ENCODE measurements at places on chromosomes 1 and 21.

DNA sequence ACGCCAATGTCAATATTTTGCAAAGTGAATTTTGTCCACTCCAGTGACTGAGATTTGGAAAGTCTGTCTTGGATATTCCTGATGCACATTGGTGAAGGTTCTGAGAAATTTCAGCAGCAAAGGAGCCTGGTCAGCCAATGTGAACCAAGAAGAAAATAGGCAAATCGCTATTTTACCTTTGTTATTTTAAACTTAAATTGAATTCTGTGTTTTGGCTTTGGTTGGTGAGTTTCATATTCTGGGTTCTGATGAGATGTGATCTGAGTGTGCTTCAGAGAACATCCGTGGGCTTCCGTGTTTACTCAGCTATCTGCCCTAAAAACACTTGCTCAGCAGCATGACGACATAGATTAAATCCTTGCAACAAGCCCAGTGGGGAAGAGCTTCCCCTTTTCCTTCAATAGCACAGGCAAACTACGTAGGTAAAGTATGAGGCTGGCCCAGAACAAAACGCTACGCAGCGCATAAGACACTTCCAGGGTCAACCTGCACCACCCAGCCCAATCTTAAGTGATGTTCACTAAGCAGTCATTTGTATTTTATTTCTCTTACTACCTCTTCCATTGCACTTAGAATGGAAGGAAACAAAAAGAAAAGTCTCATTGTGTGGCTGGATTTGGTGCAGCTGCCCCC, 176.4 kb upstream of the KAZN start:
- no peak for DNase-seq

DNA sequence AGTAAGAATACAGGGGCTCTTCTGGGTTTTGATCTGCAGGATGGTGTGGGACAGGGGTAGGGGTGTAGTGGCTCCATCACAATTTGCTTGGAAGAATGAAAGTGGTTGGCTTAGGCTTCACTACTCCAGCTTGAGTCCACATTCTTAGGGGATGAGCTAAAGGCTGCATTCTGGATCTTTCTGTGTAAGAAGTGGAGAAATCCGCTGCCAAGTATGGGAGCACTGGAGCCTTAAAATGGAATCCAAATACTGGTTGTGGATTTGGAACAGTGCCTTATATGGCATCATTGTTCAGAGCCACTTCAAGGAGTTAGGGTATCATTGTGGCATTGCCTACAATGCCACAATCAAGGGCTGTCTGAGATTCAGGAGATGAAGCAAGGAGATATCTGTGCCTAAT, 187.1 kb downstream of the LMO4 start:
- DNase-seq, result no peak

DNA sequence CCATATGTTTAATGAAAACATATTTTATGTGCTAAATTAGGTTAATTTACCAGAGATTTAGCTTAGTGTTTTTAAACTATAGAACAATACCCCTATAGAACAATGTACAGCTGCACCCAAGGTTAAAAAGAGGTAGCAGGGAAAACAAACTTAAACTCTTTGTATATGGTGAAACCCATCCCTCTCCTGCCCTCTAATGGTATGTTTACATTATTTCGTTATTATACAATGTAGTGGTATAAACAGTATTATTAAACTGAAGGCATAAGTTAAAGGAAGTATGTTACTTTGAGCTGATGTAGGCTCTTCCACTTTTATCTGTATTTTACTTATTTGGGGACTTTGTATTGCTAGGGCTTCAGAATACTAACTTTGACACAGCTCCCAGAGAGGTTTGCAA, 16.7 kb upstream of the ZYG11A start:
- DNase-seq, result no peak

- DNase-seq, result no peak
Measured at GRCh38 chr21:35256468-35256988, 207.4 kb upstream of the RUNX1 start.

DNA sequence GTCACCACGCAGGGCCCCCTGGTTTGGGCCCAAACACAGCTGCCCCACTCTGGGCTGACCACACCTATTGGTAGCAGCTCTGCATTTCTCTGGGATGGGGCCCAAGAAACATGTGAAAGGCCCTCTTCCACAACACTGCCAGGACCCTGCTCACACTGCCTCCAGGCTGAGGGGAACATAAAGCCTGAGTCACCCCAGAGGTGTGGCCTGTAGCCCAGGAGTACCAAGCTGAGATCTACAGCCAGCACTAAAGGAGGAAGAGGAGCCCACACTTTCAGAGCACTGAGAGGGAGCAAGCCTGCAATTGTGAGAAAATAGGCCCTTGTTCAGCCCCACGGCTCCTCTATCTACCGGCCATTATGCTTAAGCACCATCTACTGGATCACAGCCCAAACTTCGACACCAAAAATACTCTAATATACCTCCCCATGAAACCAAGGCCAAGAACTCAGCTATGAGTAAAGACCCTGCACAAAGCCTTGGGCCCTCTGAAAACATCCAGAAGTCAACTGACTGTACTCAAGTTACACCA, 14.4 kb upstream of the OR2T10 start:
- no peak for DNase-seq

DNA sequence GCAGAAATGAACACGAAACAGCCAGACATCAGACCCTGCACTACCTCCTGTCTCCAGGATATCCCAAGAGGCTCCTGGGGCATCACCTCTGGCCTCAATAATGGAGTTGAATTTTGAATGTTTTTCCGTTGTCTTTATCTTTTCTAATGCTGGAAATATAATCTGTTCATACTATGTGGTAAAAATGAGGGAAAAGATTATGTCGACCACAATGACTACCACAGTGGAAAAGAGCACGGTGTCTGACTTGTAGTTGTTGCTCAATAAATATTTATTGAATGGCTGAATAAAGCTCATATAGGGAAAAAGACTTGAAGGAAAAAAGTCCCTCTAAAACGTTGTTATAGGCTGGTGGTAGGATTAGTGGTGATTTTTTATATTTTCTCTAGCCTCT, 44.6 kb upstream of the ROR1 start:
- DNase-seq, result no peak

DNA sequence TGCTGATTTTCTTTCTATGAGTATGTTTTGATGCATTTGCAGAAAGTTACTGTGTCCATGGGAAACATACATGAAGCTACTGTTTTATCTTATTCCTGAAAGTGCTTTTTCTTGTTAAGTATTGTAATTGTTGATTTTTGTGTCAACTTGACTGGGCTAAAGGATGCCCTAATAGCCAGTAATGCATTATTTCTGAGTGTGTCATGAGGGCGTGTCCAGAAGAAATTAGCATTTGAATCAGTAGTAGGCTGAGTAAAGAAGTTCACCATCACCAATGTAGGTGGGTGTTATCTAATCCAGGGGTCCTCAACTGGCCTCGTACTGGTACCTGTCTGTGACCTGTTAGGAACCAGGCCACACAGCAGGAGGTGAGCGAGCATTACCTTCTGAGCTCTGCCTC, 760.2 kb downstream of the PLA2G4A start:
- DNase-seq, result no peak

DNA sequence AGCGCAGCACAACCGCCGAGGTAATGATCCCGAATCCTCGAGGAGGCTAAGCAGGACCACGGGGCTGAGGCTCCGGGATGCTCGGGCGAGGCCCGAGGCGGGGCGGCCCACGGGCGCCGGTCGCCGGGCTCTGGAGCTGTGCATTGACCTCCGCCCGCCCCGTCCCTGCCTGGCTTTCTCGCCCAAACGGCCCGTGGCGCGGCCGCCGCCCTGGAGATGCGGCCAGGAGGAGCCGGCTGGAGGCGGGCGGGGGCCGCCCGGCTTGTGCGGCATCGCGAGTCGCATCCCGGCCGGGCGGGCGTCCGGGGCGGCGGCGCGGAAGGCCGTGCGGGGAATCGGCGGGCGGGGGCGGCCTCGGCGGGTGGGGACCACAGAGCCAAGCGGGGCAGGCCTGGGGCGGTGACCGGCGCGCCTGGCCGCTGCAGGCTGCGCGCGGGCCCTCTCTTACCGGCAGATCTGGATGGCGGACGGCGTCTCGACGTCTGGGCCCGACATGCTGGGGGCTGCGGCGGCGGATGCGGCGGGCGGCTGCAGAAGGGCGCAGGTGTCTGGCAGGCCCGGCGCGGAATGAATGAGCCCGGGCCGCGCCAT, 663 bp downstream of the ACOT7 start:
- DNase-seq, result no peak

GRCh38 chr1:197469620-197470210, 201.7 kb downstream of the CRB1 start:
- no peak for DNase-seq

DNA sequence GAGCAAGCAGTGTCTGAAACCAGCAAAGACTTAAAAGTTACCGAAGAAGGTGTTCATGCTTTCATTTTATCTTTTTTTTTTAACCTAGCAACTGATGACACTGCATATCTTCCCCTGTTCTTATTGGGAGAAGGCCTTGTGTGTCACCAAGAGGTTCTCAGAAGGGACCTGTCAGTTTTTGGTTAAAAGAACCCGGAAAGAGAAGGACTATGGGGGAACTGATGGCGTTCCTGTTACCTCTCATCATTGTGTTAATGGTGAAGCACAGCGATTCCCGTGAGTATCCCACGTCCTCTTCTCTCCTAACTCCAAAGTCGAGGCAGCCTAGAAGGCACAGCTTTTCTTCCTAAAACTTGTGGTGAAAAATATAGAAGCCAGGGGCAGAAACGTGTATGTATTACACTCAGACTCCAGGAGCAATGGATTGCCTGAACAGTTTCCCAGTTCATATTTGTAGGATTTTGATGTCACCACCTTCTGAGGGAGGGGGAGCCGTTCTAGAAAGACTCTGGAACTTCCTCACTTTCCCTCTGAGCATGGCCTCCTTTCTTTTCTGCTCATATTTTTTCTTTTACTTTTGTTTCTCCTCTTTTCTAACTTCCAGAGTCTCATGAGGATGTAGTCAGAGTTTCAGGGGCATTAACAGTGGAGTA, at the start of gene MR1:
MR1 (plus strand) TSS at position 185 of the 653 bp plus-strand sequence; CDS start at position 210, 25 bp downstream.
- no peak for DNase-seq

DNA sequence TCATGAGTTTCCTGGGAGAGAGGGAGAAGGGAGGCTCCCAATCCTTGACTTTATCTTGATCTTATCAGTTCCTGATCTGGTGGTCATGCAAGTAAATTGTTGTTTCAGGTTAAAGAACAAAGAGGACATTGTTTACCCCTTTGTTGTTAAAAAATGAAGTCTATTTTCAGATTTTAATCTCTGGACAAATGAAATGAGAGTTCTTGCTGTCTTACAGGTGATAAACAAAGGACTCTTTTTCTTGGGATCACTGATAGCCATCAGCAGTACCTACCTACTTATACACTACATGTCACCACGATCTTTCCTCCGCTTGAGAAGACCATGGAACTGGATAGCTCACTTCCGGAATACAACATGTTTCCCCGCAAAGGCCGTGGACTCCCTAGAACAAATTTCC, 48.4 kb downstream of the CHML start:
- DNase-seq, result no peak

DNA sequence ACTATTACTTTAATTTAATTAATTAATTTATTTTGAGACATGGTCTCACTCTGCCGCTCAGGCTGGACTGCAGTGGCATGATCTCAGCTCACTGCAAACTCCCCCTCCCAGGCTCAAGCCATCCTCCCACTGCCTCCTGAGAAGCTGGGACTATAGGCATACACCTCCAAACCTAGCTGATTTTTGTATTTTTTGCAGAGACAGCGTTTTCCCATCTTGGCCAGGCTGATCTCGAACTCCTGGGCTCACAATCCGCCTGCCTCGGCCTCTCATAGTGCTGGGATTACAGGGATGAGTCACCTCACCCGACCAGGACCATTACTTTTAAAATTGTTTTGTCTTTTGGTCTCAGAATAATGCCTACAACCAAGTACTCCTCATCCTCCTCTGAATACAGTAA, 15.6 kb downstream of the YY1AP1 start:
- DNase-seq, result no peak

DNA sequence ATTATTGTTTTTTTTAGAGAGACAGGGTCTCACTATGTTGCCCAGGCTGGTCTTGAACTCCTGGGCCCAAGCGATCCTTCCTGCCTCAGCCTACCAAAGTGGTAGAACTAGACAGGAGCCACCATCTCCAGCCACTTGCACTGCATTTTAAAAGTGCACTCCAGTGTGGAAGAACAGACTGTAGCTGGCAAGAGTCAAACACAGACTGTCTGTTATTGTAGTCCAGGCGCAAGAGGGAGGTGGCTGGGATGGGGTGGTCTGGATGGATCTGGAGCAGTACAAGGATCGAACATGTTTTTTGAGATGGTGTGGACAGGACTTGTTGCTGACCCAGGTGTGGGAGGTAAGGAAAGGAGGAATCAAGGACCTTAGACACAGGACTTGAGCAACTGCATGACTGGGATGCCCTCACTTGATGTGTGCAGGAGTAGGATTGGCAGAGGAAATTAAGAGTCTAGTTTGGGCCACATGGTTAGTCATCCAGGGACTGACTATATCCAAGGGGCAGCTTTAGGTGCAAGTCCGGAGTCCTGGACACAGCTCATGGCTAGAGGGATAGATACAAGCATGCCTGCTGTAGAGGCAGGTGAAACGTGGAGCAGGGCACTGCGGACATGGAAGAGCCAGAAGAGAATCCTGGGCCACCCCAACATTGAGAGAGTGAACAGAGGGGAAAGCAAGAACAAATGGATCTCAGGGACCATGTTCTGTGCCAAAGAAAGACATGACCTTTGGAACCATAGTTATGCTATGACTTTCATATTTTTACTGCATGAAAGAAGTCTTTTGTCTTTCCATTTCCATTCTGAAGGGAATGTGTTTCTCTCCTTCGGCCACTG, 42.0 kb downstream of the ELK4 start:
- DNase-seq, result no peak

All from stimulated activated effector memory CD8-positive, alpha-beta T cell treated with anti-CD3 and anti-CD28 coated beads, Interleukin-12 subunit alpha, Interleukin-12 subunit beta, amount 100 ng/mL, for 72 hours (primary cell).